ENCODE measurements at places on chromosomes 4 and X.

DNA sequence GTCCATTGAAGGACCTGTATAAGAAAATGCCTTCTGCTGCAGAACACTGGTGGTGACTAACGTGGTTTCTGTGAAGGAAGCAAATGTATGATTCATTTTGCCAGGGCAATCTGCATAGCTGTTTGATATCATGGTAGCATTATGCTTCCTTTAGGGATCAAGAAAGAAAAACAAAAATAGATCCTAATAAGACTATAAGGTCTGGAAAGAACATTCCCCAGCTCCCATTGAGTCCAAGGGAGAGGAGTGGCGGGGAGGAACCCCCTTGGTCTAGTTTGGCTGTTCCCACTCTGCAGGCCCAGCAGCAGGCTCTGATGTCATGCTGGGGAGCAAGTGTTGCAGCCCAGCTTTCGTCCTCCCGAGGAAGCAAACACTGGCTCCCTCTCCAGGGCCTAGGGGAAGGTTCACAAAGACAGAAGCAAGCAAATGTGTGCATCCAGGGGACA lies 154.5 kb upstream of the GALNT7 start:
- no peak for DNase-seq

- DNase-seq, result no peak
Observed at GRCh38 chr4:64781737-64782326, 372.6 kb upstream of the TECRL start.

DNA sequence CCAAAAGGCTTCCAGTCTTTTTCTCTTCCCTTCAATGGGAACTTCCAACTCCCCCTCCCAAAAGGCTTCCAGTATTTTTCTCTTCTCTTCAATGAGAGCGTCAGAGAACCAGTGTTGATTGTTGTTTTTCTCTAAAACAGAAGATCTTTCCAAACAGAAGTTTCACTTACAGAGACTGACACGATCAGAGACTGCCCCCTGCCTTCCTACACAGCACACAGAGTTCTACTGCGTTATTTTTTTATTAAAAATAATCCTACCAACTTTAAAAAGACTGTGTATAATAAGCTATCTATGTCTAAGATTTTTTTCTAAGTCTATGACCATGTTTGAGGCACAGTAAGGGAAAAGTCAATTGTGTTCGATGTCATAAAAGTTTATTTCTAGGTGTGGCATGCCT lies 3.5 kb upstream of the HTR2C start:
- DNase-seq, result no peak

DNA sequence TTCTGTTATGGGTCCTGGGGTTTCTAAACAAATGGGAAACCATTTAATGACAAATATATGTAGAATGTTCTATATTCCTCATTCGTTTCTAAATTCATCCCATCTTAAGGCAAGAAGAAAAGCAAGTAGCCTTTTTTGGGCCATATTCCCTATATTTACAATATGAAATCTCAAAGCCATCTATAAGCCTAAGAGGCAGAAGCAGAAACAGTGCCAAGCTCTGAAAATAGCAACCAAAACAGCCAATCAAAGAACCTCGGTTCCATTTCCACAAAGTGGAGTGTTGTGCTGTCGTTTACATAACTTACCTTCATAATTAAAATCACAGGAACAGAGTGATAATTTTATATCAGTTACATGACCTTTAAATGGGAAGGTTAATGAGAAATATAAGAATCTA lies 330.6 kb upstream of the GATB start:
- no peak for DNase-seq

DNA sequence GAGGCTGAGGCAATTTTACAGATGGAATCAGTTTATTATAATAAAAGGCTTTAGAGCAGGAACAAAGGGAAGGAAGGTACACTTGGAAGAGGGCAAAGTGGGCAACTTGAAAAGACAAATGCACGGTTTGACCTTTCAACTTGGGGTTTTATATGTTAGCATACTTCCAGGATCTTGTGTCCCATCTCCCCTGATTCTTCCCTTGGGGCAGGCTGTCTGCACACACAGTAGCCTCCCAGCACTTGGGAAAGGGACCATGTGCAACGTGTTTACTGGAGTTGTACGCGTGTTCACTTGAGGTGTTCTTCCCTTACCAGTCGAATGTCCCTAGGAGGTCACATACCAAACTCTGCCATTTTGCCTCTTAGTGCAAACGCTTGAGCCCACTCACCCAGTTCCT lies 7.3 kb downstream of the PPA2 start:
- DNase-seq, result no peak

- DNase-seq, result no peak
Observed at GRCh38 chr4:78612398-78613178, 61.0 kb downstream of the ANXA3 start.

DNA sequence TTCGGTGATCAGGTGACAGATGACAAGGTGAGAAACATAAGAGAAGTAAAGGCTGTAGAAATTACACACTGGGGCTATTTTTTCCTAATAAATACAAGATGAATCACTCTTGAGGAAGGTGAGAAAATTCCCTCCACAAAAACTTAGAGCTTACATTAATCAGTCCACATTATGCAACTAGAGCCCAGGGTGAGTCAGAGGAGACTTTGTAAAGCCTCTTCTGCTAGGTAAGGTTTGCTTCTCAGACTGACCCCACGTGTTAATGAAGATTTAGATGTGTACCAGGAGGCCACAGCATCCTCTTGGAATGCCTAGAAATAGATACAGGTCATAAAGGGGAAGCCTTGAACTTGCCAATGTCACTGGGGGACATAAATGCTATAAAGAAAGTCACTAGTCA lies 396.0 kb upstream of the SMIM31 start:
- no peak for DNase-seq

DNA sequence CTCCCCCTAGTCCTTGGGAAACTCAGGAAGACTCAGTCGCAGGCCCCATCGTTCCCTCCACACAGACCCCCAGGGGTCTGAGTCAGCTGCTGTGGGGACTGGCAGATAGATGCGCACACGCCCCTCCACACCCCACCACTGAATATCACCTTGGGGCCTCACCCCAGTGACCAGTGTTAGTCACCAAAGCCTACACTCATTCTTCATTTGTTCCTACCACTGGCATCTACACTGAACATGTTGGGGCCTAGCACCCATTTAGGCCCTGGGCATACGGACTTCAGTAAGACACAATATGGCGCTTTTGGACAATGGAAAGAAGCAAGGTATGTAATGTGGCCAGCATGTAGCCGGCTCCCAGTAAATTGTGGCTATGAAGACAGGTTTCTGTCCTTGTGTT lies 154.1 kb upstream of the PJA1 start:
- DNase-seq, result no peak

GRCh38 chrX:8433109-8434062 lies 31.2 kb upstream of the VCX3B start:
- DNase-seq, result no peak

GRCh38 chrX:110168585-110168984 lies 149.3 kb downstream of the AMMECR1 start:
- DNase-seq, result no peak

DNA sequence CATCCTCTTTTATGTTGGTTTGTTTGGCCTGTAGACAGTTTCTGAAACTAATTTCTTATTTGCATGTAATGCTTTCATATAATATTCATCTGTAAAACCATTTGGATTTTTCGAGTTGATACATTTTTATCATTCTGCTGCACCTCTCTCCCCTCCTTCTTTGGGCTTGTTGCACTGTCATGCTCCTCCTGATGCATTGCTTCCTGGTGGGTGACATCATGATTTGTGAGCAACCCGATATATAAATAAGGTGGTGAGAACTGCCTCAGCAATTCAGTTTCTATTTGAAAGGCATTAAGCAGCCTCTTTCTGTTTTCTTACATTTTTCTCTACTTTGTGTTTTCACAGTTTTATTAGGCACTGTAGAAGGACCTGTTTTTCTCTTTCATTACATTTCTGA lies 515.7 kb downstream of the RPA4 start:
- no peak for DNase-seq

DNA sequence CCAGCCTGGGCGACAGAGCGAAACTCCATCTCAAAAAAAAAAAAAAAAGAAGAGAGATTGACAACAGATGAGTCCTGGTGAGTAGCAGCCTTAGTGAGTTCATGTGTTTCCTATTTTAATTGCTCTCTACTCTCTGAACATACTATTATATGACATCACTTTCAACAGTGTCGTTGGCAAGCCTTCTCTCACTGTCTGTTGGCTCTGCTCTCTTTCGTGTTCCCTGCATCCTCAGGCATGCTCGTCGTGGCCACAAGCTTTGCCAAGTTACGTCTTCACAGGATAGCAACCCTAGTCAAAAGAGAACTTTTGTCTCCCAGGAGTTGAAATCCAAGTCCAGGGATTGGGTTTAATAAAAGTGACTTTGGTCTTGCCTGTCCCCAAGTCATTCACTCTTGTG lies 117.1 kb upstream of the EGFL6 start:
- no peak for DNase-seq

DNA sequence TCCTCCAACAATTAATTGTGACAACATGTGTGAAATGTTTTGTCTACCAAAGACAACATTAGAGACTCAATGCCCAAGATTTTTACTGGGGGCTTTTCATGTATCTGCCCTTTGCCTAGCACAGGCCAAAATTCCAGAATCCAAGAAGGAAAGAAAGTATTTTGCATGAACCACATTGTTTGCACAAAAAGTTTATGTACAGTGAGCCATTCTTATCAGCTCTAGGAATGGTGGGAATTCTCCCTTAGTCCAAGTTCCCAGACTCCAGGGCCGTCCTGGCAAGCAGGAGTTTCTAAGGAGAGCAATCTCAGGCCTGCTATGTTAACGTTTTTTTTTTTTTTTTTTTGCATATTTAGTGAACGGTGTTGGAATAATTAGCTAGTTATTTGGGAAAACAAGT lies 21.6 kb downstream of the GPRASP1 start:
- DNase-seq, result no peak

DNA sequence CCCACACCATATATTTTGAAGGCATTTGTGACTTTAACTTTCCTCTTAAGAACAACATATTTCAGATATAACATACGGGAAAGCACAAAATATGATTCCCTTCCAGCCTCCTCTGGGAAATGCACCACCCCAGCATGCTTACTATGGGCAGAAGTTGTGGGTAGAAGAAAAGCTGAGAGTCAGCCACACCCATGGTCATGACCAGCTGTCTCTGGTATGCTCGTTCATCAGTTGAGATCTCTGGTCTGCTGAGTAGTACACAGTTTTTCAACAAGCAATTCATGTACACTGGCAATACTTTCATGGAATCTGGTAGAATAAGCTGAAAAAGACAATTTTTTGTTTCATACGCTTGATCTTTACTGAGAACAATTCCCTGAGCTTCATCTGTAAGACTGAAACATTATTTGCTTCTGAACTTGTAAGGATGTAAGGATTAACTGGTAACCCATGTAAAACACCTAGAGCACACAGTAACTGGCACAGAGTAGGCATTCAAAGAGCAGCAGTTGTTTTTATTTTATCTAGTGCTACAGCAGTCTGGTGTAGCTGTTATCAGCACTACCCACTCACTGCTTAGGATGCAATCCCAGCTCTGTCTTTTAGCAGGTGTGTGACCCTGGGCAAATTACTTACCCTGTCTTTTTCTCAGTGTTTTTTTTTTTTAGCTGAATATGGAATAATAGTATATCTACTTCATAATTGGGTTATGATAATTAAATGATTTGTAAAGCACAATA lies 47.6 kb downstream of the METTL14 start:
- no peak for DNase-seq

- no peak for DNase-seq
Observed at GRCh38 chr4:22901631-22902030, 208.9 kb downstream of the GBA3 start.

DNA sequence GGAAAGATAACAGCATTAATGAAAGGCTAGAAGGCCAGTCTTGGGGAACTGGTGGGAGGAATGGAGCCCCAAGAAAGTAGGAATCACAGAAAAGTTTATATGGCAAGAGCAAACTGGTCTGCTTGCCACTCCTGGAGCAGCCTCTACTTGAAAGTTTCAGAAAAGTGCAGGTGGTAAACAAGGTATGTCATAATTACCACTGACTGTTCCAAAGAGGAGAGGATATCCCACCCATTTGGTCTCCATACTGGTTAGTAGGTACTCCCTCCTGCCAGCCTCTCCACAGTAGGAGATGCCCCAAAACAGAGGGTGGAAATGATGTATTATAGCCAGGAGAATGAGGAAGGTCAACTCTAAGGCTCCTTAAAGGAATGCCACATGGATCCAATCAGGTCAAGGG lies 145.1 kb downstream of the INPP4B start:
- DNase-seq, result no peak

DNA sequence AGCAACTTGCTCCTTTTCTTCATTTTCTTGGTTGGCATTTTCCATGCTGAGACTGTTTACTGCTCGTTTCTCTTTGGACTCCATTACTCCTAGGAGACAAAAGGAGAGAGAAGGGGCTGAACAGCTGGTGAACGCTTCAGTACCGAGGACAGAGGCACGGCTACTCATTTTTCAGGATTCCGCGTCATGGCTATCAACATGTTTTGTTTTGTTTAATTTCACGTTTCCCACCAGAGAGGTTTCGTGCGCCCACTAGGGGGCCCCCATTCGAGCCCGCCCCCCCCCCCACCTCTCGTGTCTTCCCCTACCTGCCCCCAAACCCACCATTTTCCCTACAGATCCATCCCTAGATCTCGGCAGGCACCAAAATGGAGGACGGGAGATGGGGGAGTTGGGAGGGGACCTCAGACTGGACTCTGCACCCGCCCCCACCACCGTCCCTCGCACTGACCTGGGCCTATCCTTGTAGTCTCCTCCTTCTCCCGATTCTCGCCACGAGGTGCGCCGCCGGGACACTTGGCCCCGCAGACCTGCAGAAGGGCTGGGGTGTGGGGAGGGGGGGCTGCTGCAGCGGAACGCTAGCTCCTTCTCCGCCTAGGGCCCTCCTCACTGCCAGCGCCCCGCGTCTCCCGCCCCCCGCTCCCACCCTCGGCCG lies 653 bp downstream of the BEX1 start:
- DNase-seq, result no peak

- no peak for DNase-seq
Observed at GRCh38 chr4:110411574-110412011, 64.4 kb upstream of the ENPEP start.

GRCh38 chr4:6377626-6378492 lies 94.6 kb downstream of the PPP2R2C start:
- DNase-seq, result no peak

DNA sequence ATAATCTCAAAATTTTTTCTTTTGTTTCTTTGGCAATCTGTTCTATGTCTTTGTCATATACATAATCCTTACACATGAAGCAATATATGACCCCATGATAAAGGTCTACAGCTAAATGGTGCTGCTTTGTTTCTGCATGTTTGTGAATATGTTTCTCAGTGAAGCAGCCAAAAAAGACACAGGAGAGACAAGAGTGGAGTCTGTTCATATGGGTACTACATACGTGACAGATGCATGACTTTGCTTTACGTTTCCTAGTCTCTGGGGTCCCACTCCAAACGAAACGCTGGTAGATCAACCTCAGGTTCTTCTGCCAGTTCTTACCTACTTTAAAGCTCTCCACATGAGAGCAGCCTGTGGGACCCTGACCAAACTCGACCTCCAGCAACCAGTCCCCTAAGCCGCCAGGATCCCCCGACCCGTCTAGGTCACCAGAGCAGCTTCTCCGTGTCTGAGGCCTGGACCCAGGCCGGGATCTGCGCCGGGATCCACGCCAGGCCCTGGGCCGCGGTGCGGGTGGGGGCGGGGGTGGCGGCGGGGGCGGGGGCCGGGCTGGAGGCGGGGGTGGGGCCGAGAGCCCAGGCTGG lies 1.5 kb downstream of the USP51 start:
- no peak for DNase-seq

- DNase-seq, result no peak
Observed at GRCh38 chr4:13892739-13893105, 265.2 kb upstream of the BOD1L1 start.

- no peak for DNase-seq
Observed at GRCh38 chrX:38563030-38563429, 1.7 kb downstream of the TSPAN7 start.

GRCh38 chrX:53669258-53669657 lies 17.3 kb downstream of the HUWE1 start:
- DNase-seq, result no peak
